ENCODE measurements at places on chromosomes 1 and 21.

- no peak for DNase-seq
These were observed 31.9 kb downstream of the GDAP2 start for GRCh38 chr1:117897551-117897950.

GRCh38 chr21:22758478-22758877 lies 1760.3 kb downstream of the NCAM2 start:
- DNase-seq = no peak

DNA sequence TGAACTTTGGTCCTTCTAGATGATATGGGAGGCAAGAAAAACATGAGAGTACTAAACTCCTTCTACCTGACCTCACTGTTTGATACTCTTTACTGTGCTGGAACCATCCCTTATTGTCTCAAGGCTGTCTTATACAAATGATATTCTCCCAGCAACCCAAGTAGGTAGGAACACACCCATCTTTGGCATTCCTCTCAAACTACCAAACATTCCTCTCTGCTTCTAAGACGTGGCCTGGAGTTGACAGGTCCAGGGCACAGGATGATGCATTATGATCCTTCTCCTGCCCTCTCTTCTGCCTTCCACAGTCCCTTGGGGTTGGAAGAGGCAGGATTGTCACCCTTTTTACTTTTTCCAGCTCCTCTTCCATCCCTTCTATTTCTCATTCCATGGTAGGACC lies 90.5 kb downstream of the SPATA17 start:
- DNase-seq = no peak

GRCh38 chr21:31720739-31721138 lies 11.2 kb downstream of the SCAF4 start:
- no peak for DNase-seq

DNA sequence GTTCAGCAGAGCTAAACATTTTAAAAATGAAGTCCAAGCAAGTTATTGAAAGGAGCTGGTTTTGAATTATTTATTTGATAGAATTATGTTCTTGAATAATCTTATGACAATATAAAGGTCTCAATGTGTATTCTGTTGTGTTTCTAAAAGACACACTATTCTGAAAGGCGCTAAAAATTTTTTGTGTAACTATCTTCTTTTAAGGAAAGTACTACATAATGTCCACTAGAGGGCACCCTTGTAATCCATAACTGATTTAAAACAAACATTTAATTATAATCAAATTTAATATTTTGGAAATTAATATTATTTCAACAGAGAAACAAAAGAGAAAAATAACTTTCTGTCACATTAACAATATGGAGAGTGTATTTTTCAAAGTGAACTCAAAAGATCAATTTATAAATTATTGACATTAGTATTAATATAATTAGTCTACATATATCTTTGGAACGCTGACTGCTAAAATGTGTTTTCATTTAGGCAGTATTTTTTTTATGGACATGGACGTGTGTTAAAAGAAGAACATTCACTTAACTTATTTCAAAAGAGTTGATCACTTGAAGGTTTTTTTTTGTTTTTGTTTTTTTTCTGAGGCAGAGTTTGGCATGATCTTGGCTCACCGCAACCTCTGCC lies 248.4 kb downstream of the DENND1B start:
- no peak for DNase-seq

DNA sequence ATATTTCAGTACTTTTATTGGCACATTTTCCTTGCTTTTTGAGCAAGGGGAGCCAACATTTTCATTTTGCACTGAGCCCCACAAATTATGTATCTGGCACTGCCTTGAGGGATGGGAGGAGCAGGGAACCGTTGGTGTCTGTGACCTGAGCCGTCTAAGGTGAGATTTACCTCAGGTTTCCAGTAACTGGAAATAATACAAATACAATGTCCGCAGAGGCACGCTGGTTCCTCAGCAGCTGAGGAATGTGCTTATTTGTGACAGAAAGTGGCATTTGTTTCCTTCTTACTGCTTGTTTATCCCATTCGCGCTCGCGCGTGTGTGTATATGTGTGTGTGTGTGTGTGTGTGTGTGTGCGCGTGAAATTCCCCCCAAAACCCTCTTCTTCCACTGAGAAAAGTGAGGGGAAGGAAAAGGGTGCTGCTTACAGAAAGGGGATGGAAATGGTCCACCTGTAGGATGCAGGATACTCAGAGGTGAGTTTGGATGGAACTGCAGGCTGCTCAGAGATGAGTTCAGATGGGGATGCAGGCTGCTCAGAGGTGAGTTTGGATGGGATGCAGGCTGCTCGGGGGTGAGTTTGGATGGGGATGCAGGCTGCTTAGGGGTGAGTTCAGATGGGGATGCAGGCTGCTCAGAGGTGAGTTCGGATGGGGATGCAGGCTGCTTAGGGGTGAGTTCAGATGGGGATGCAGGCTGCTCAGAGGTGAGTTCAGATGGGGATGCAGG lies 30.2 kb upstream of the SLAMF1 start:
- no peak for DNase-seq

DNA sequence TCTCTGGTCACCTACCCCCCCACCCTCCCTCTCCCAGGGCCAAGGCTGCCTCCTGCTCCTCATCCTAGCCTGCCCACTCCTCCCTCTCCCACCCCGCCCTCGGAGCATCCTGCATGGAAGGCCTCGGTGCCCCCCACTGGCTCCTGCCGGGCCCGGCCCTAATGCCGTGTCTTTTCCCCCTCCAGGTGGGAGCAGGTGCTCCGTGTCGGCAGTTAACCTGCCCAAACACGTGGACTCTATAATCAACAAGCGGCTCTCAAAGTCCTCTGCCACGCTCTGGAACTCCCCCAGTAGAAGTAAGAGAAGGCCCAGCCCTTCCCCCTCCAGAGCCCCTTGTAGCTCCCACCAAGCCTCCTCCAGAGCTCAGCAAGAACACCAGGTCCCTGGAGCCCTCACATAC lies 18.8 kb downstream of the MAP7D1 start:
- DNase-seq = no peak

DNA sequence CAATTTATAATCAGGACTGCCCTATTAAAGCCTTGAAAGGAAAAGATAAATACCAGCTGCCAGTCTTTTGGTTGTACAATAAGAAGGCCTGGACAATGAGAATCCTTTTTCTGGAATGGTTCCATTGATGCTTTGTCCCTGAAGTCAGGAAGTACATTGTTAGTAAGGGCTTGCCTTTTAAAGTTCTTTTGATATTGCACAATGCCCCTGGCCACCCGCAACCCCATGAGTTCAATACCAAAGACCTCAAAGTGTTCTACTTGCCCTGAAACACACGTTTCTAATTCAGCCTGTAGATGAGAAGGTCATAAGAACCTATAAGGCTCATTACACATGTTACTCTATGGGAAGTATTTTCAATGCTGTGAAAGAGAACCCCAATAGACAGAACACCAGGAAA lies 112.1 kb downstream of the OLFM3 start:
- DNase-seq = no peak

DNA sequence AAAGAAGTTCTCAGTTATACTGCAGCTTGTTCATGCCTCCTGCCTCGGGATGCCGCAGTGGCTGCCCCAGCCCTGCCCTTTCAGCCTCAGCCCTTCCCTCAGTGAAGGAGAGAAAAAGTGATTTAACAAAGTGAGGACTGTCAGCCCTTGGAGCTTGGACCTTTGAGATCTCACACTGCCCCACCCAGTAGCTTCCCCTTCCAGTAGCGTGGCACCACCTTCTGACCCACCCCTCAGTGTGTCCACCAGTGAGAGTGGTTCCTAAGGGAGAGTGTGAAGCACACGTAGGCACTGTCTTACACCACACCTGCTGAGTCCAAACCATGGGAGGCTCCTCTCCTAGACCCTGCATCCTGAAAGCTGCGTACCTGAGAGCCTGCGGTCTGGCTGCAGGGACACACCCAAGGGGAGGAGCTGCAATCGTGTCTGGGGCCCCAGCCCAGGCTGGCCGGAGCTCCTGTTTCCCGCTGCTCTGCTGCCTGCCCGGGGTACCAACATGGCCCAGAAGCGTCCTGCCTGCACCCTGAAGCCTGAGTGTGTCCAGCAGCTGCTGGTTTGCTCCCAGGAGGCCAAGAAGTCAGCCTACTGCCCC lies at the start of gene CDA:
CDA (plus strand) TSS at position 464 of the 592 bp plus-strand sequence; CDS start at position 497, 33 bp downstream.
- no peak for DNase-seq

DNA sequence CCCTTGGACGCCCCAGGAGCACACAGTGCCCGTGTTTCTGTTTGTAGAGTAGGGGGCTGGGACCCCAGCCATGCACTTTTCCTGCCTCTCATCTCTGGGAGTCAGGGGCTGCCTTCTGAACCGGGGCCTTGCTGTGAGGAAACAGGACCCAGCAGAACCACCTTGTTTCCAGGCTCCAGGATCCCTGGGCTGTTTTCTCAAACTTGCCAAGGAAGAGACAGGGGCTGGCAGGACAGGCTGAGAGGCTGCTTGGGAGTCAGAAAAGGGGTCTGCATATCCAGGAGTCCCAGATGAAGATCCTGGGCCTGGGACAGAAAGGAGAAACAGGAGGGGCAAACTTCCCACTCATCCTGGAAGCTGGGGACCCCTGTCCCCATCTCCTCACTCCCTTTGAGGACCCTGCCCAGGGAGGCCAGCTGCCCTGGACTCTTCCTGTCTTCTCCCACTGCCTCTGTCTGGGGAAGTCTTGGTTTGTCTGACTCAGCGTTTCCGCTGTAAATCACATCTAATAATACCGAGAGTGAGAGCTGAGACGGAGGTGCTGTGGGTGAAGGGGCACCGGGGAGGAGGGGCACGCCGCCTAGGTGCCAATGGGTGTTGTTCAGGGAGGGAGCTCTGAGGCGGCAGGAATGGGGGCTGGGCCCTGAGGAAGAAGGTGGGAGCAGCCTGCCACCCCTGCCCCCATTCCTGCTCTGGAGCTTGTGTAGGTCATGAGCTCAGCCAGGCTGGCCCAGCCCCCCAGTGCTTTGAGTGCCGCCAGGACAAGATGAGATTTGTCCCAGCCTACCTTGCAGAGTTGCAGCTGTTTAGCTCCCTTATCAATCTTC lies 16.7 kb downstream of the POU3F1 start:
- DNase-seq = no peak

GRCh38 chr1:18429654-18430053 lies 51.1 kb upstream of the KLHDC7A start:
- no peak for DNase-seq

- DNase-seq = peak; percentile 46
These were observed 3.8 kb upstream of the PLEKHA6 start for GRCh38 chr1:204363335-204364114.

GRCh38 chr1:219659005-219659600 lies 46.2 kb upstream of the ZC3H11B start:
- DNase-seq = no peak

- DNase-seq = no peak
These were observed 15.9 kb upstream of the SPOCD1 start for GRCh38 chr1:31831397-31832378.

DNA sequence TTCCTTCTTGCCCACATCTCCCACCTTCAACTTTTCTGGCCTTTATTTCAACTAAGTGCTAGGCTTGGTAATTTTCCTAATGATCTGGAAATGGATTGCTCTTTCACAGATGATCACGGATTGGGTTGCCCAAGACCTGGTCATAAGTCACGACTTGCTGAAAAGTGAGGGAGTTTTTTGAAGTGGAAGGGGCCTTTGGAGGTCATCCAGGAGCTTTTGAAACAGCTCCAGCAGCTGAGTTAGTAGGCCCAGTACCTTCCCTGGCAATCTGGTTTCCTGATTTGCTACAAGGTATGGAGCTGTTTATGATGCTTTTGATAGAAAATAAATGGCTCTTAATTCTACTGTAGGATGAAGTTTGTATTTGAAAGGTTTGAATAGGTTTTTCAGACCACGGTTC lies 20.4 kb downstream of the GREM2 start:
- no peak for DNase-seq

DNA sequence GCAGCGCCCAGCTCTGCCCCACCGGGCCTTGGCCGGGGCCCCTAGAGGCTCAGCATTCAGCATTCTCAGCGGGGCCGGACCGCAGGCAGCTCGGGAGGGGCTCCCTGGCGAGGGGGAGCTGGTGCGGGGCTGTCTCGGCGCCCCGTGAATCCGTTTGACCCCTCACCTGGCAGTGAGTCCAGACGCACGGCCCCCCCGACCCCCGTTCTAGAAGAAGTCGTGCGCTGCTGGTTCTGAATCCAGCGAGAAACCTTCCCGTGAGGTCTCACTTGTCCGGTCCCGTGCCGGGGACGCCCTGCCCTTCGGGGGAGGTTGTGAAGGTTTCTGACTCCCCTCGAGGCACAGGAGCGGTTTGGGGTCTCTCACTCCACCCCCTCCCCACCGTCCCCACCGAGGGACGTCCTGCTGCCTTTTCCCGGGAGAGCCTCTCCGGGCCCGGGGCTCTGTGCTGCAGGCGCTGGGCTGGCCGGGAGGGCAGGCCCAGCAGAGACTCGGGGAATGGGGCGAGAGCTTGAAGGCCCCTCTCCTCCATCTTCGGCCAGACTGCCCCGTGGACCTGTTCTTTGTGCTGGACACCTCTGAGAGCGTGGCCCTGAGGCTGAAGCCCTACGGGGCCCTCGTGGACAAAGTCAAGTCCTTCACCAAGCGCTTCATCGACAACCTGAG lies 655 bp downstream of the COL6A1 start:
- DNase-seq = no peak

GRCh38 chr1:61748566-61748965 lies 6.3 kb downstream of the PATJ start:
- DNase-seq = no peak

- DNase-seq = no peak
These were observed 65.4 kb downstream of the ABCA4 start for GRCh38 chr1:94055459-94056122.

DNA sequence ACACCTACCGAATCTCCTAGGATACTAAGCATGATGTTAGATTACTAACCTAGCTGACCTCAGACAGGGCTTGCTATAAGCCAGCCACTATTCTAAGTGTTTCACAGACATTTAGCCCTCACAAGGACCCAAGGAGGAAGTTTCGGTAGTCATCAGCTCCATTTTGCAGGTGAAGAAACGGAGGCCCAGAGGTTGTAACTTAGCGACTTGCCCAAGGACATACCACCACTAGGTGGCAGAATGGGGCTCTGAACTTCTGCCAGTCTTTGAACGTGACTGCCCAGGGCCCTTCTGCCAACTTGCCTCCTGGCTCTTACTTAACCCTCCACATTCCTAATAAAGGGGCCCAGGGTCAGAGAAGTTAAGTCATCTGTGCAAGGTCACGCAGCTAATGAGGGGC lies 283.5 kb downstream of the C1orf94 start:
- DNase-seq = peak; percentile 13

GRCh38 chr21:32143241-32143939 lies 135.5 kb downstream of the MIS18A start:
- DNase-seq = no peak

GRCh38 chr1:50422946-50423669 lies at the start of gene DMRTA2:
TSS of gene DMRTA2 (minus strand) at chr1:50423443. CDS start at chr1:50421536, 1,907 bp downstream.
- no peak for DNase-seq

- DNase-seq = no peak
These were observed 31.9 kb downstream of the MROH9 start for GRCh38 chr1:170967042-170967910.

DNA sequence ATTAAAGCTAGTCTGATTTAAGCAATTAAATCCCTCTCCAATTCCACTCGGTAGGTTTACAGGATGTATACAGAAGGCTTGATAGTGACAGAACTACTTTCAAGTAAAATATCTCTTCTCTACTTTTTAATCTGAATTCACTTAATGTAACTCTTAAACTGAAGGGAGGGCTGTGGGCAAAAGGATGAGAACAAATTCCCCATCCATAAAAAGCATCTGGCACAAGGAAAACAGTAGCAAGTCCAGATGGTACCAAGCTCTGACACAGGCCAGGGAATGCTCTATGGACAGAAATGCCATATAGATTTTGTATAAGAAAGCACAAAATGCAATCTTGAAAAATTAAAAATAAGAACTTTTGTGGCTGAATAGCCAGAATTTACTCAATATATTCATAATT lies 53.1 kb upstream of the USH2A start:
- DNase-seq = no peak
